ENCODE measurements at places on chromosomes 1 and 21.

DNA sequence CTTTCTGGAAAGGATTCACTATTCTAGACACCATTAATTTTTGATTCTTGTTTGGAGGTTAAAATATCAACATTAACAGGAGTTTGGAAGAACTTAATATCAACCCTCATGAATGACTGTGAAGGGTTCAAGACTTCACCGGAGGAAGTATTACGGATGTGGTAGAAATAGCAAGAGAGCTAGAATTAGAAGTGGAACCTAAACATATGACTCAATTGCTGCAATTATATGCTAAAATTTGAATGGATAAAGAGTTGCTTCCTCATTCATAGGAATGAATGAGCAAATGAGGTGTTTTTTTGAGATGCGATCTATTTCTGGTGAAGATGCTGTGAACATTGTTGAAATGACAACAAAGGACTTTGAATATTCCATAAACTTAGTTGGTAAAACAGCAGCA lies 77.9 kb upstream of the TNFSF4 start:
- DNase-seq = no peak

DNA sequence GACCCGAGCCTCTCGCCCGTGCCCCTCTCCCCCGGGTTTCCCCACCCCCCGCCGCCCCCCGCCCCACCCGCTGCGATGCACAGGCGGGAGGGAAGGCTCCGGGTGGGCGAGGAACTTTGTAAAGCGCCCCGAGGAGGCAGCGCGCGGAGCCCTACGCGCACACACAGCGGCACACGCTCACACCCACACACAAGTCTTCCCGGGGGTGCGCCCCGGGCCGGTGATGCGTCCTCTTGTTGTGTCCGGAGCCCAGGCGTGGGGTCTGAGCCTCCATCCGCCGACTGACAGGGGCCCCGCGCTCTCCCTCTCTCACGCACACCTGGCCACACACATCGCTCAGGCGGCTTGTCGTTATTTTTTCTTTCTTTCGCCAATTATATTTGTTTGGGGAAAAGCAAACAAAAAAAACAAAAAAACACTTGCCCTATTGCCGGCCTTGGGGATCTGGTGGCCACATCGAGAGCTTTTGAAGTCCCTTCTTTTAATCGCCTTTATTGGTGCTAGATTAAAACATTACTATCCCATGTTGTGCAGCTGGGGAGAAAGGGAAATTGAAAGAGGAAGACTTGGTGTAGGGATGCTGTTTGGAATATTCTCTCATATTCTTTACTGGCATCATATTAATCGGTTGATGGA lies 770 bp downstream of the NTNG1 start:
- peak; percentile 40 for DNase-seq

DNA sequence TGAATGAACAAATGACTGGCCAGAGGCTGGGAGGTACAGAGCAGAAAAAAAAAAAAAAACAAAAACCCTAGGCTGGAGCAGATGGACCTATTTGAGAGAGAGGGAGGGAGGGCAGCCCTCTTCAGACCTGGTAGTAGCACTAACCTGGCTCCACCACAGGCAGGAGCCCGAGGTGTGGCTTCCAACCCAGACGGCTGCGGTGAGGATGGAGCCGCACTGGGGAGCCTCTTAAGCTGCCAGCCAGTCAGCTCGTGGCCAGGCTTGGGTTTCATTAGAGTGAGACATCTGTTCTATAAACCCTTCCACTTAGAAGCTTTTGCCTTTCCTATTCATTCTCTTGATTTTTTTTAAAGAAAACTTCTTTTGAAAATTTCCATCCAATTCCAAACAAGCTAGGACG lies 16.8 kb downstream of the LGR6 start:
- DNase-seq = peak; percentile 21

DNA sequence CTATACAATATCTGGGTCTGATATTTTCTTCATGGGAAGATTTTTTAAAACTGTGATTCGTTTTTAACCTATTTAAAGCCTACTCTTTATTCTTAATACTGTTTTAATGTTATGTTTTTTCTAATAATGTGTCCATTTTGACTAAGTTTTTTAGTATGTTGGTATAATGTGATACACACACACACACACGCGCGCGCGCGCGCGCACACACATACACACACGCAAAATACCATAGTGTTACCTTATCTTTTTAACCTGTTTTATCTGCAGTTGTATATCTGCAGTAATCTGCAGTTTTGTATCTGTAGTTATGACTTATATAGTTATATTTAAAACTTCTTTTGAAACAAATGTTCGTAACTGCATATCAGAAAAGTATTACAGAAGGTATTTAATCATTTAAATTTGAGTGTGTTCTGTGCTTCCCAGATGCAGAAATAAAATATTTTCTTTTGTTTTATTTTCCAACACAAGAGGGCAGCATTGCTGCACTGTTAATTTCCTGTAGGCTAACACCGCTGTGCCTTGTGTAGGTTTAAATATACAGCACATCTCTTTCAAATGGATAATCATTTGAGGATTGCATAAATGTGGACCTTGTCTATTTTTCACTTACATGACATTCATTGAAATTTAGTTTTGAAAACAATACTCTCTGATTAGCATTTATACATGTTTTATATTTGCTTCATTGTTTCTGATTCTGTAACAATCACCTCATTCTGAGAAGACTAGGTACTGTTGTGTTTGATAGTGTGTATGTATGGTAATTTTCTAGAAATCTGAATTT lies 166.1 kb downstream of the PDE4B start:
- peak; percentile 45 for DNase-seq

GRCh38 chr1:241615043-241615974 lies 24.9 kb downstream of the CHML start:
- no peak for DNase-seq

DNA sequence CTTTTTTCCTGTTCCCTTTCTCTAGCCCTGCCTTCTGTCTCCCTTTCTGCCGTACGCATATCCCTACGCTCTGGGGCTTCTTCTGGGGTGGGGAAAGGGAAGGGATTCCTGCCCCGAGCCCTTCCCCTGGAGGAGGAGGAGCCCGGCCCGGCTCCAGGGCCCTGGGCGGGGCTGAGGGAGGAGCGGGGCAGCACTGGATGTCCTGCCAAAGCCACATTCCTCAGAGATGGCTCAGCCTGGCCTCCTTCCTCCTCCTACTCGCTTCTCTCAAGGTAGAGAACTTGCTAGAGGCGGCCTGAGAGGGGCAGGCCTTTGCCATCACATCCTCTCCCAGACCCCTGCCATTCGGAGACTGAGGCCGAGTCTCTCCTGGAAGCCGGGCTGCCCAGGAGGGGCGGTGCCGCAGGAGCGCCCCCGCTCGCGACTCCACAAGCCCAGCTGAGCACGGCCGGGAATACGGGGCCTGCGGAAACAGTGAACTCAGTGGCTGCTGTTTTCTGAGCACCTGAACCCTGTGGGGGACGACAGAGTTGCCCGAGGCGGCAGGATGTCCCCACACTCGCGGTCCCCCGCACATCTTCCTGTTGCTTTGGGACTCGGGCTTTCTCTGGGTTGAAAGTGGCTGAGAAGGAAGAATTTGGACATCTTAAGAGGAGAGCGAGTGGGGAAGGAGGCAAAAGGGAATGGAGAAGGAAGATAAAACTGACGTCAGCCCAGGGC lies 12.2 kb downstream of the ADAMTSL4 start:
- DNase-seq = peak; percentile 99

GRCh38 chr1:159929155-159930051 lies 4.1 kb upstream of the TAGLN2 start:
- no peak for DNase-seq

DNA sequence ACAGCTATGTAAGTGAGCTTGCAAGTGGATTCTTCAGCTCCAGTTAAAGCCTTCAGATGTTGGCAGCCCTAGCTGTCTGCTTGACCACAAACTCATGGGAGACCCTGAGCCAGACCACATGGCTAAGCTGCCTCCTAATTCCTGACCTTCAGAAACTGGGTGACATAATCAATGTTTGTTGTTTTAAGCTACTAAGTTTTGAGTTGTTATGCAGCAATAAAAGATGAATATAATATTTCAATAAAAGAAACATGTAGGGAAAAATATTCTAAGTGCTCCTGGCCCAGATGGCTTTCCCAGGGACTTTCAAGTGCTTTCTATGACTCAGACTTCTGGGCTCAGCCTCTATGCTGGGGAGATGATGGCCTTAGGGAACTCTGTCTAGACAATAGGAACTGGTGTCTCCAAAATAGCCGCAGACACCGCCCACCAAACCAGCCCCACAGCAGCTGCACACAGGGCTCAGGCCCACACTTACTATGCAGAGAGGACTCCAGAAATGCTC lies 20.3 kb upstream of the AZIN2 start:
- peak; percentile 98 for DNase-seq

GRCh38 chr1:243507001-243507671 lies 251.3 kb downstream of the SDCCAG8 start:
- DNase-seq = no peak

GRCh38 chr1:221688488-221688843 lies 53.4 kb downstream of the DUSP10 start:
- no peak for DNase-seq

- no peak for DNase-seq
These were observed 10.7 kb downstream of the SPATC1L start for GRCh38 chr21:46173573-46173972.

DNA sequence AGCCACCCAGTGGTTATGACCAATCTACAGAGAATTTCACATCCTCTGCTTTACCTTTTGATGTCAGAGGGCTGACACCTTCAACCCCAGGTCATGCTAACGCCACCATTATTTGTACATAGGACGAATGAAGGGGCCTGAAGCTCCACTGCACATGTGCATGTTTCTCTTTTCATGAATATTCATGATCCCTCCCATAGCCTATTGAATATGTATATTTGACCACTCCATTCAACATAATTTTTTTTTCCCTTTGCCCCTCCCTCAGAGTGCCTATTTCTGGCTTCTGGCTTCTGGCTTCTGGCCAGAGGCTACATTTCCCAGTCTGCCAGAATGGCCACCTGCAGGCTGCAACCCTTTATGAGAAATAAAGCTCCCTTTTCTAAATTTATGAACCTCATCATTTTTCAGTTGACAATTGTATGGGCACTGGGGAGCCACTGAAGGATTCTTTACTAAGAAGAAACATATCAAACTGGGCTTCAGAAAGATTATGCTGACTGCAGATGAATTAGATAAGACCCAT lies 406.7 kb downstream of the SIPA1L2 start:
- no peak for DNase-seq

GRCh38 chr1:45325851-45326506 lies 716 bp upstream of the HPDL start:
- no peak for DNase-seq

DNA sequence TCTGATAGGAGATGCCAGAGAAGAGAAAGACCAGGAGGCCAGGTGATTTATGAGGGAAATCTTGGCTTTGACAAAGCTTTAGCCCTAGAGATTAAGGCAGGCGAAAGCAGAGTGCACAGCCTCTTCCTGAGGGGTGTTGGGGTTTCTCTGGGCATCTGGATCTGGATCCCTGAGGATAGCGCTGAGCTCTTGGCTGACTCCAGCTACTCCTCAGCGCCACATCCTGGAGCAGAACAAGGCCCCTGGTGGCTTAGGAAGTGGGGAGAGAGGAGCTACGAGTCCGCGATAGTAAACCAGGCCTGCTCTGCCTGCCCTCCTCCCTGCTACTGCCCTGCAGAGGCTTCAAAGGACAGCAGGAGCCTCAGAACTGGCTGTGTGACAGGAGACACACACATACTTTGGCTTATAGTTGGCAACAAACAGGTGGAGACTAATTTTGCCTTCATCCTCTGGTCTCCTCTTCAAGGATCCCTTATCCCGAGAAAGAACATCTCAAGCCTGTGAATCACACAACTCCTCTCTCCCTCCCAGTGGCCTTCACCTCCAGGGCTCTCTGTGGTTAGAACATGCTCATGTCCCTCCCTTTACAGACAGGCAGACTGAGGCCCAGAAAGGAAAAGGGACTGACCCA lies 66.9 kb downstream of the TRABD2B start:
- DNase-seq = no peak

GRCh38 chr1:169681140-169681539 lies 30.3 kb downstream of the SELL start:
- DNase-seq = no peak

GRCh38 chr1:214454569-214455396 lies 96.6 kb downstream of the PTPN14 start:
- peak; percentile 65 for DNase-seq

- no peak for DNase-seq
These were observed 96.7 kb downstream of the ABCA4 start for GRCh38 chr1:94024104-94024792.

GRCh38 chr21:16496609-16497008 lies 766.8 kb downstream of the USP25 start:
- DNase-seq = no peak

GRCh38 chr1:39755965-39756659 lies 15.0 kb downstream of the OXCT2 start:
- no peak for DNase-seq

- DNase-seq = no peak
These were observed 45.0 kb downstream of the SLC19A1 start for GRCh38 chr21:45496968-45497845.

DNA sequence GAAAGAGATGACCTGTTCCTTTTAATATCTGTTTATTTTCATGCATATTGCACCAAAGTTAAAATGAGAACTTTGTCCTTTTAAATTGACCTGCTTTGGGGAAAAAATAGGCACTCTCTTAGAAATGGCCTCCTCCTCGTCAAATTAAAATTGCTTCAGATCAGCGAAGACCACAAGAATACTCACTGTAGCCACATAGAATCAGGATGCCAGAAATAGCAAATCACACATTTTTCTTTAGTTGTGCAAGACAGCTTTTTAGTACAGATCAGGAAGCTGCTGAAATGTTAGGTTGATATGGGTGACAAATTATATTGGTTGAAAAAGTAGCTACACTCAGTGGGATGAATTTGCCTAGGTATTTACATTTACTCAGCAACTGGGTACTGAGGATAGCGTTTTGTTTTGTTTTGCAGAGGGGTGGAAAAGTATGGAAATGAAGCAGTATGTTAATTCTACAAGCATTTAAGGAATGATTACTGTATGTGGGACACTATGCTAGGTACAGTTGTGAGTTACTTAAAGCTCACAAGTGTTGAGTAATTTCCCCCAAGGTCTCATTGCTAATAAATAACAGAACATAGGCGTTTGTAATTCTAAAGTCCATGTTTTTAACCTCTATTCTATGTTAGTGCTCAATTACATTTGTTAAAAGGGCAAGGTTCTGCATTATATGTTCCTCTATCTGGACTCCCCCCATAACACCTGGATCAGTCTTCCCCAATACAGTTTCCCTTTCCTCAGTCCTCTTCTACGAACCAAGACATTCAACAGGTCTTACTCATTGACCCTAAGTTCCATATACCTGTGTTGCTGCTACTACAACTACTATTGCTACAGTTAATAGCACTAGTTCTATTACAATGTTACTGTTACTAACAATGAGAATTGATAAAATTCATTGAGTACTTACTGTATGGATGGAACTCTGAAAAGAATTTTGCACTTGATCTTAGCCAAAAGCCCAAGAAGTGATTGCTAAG lies 99.4 kb upstream of the S1PR1 start:
- DNase-seq = peak; percentile 89
